ENCODE measurements at places on chromosomes 13 and 19.

DNA sequence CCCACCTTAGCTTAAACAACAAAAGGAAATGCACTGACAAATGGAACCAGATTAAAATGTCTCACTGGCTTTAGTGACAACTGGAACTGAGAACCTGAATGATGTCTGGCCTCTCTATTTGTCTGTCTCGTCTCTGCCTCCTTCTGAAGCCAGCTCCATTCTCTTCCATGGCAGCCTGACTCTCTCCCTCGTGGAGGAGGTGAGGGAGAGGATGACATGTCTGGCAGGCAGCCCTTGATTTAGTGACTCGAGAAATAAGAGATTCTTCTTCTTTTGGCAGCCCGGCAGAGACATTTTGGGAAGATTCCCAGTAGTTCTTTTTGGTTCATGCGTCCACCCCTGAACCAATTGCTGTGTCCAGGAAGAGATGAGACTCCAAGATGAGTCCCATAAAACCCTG, 131.7 kb downstream of the KLF5 start:
- no peak for DNase-seq

DNA sequence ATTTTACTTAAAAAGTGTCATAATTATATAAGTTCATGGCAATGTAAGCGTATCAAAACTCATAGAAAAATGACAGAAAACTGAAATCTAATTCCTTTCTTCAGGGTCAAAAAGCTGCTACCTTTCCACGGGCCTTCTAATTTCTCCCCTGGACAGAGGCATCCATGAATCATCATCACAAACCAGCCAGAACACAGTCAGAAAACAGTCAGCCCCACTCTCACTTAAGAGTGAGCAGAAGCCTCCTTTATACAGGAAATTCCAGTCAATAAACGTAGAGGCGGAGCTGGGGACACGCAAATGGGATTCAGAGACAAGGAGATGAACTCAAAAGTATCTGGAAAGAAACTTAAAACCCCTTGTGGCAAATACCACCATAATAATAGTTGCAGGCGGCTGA, 54.2 kb upstream of the ABCC4 start:
- DNase-seq = no peak

DNA sequence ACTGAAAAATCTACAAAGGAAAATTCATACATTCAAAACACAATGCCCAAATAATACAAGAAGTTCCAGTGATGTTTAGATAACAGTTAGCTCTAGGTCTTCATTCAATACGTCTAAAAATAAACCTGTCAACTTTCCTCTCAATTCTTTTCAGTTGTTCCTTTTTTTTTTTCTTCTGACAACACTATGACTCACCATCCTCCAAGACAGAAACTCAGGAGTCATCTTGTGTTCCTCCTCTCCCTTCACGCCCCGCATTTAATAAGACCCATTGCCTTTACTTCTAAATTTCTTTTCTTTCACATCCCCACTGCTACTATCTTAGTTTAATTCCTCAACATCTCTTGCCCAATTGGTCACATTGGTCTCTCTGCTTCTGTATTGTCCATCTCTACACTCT, 759.9 kb downstream of the GPC5 start:
- no peak for DNase-seq

GRCh38 chr13:51858433-51859247, 3.1 kb upstream of the CCDC70 start:
- no peak for DNase-seq

DNA sequence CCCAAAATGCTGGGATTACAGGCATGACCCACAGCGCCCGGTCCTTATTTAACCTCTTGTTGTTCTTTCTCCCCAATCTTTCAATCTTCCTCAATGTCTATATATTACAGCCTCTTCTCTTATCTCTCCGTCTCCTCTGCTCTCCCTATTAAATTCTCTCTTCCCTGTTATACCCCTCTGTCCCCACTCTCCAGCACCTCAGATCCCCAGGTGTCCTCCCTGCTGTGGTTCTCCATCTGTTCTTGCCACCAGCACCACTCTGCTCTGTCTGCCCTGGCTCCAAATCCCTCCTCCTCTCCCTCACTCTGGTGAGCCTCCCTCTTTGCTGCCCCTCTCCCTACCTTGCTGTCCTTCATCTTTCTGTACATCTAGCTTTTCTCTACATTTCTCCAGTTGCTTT, 1.1 kb downstream of the ZNF600 start:
- no peak for DNase-seq

- DNase-seq = no peak
These were observed 446.3 kb downstream of the OLFM4 start for GRCh38 chr13:53474878-53475277.

GRCh38 chr19:1154731-1155351, 19.2 kb downstream of the SBNO2 start:
- peak; percentile 91 for DNase-seq

DNA sequence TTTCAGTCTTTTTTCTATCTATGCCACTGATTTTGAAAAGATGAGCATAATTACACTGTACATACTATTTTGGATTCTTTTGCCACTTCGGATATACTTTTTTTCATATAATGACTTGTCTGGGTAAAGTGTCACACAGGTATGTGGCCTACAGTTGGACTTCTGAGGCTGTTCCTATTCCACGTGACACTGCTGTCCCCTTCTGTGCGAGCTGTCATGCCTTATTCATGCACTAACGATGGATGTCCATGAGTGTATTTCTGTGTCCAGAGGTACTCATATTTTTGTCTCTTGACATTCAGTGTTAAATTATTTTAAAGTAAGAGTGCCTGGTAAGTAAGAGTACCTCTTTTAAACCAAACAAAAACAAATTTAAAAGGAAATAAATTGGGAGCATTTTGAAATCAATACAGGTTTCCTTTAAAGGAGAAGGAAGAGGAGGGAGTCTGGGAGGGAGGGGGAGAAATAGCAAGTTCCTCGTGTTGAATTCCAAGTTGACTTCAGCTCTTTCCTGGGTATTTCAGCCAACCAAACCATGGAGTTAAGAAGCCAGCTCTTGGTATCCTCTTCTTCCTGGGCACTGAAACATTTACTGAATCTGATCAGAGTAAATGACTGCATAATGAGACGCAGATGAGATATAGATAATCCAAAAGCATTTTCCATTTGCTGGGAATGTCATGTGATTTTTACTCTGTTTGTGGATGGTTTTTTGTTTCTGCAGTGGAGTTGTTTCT, 61.3 kb downstream of the TNFRSF19 start:
- no peak for DNase-seq

- DNase-seq = no peak
These were observed 17.9 kb downstream of the ALG5 start for GRCh38 chr13:36981156-36981743.

- DNase-seq = peak; percentile 83
These were observed 10.1 kb upstream of the NFIX start for GRCh38 chr19:12985049-12985776.

- DNase-seq = no peak
These were observed 12.0 kb downstream of the KHSRP start for GRCh38 chr19:6412447-6413091.

GRCh38 chr19:18274219-18274780, at the start of gene IQCN:
TSS of gene IQCN (minus strand) at chr19:18274452. CDS start at chr19:18269478, 4,974 bp downstream.
- DNase-seq = no peak

GRCh38 chr13:94550062-94550738, 45.8 kb downstream of the TGDS start:
- DNase-seq = no peak

DNA sequence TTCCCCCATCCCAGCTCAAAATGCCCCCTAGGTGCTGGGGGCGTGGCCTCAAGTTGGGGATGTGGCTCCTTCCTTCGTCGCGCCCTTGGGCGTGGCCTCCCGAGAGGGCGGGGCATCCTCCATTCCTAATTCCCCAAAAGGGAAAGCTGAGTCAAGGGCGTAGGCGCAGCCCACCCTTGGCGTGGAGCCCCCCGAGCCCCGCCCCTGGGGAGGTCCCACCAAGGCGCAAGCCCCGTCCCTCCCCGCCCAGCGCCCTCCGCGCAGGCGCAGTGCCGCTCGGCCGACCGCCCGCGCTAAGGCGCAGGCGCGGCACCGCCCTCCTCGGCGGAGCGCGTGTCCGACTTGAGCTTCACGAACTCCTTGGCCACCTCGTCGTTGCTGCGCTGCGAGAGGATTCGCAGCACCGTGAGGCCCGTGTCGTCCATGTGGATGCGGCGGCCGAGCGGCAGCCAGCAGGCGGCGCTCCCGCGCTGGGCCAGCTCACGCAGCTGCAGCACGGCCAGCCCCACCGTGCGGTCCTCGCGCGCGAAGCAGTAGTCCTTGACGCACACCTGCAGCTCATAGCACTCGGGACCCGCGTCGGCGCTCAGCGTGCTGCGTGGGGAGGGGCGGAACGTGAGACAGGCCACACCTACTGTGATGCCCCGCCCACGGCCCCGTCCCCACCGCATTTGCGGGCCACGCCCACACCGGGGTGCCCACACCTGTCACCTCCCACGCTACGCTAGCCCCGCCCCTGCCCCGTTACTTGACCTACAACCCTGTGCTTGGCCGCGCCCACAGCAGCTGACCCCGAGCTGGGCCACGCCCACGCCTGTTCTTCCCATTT, 50.5 kb downstream of the COLGALT1 start:
- DNase-seq = peak; percentile 88

DNA sequence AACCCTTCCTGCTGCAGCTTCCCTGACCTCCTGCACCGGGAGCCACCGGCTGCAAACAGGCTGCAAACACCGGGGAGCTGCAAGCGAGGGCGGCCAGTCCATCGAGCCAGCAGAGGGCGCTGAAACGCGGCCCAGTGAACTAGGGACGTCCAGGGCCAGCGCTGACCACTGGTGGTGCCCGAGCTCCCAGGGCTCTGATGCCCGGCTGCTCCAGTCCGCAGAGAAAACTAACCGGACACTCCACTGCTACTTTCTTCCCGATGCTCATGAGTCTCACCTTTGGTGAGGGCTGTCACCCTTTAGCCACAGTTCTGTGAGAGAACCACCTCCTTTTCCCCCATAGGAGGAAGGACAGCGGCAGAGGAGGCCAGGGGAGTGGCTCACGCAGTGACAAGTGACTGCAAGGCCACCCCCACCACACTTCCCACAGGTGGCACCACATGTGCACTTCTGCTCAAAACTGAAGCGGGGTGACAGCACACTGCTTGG, 82.8 kb upstream of the MTIF3 start:
- peak; percentile 91 for DNase-seq

DNA sequence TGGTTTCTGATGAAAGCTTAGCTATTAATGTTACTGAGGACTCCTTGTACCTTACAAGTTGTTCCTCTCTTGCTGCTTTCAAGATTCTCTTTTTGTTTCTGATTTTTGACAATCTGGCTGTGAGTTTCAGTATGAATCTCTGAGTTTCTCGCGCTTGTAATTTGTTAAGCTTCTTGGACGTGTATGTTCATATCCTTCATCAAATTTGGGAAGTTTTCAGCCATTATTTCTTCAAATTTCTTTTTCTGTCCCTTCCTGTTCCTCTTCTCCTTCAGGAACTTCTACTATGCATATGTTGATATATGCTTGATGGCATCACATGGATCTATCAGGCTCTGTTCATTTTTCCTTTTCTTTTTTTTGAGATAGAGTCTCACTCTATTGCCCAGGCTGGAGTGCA, 5.6 kb upstream of the URI1 start:
- no peak for DNase-seq

- peak; percentile 98 for DNase-seq
These were observed 4.5 kb upstream of the ARHGAP35 start for GRCh38 chr19:46856062-46857022.

DNA sequence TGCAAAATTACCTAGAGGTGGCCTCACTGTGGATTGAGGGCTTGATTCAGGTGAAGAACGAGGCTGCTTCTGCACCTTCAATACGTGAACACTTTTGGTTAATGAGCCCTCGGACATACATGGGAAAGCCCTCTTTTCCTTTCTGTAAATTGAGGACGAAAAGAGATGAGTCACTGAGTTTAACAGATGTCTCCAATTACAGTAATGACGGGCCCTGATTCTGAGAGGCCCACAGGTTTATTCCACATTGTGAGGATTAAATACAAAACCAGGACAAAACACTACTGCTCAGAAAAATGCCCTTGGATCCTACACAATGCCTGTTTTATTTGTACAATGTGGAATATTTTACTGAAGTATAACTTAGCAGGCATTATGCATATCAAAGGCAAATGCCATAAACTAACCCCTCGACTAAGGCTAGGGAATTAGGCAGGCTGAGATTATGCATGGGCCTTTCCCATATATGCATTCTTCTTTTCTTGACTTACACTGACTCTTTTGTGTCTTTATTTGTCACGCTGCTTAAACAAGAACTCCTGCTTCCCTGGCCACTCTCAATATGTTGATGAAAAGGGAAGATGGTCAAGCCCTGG, 819.9 kb downstream of the OLFM4 start:
- no peak for DNase-seq

GRCh38 chr13:101415358-101416174, 742 bp downstream of the NALCN start:
- DNase-seq = no peak

GRCh38 chr19:54523403-54523802, 20.8 kb downstream of the LAIR2 start:
- DNase-seq = no peak

DNA sequence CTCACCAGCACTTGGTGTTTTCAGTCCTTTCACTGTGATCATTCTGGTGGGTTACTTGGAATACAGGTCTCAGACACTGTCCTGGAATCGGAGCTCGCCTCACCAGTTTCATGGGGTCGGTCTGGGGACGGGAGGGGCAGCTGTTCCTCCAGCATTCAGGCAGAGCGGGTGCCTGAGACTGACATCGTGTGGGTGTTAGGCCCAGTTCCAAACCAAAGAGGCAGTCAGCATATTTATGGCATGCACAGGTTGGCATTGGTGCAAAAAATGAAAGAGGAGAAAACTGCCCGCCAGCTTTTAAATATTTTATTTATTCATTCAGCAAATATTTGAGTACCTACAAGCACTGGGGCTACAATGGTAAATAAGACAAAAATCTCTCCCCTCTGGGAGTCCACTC, 20.1 kb downstream of the PLEKHF1 start:
- DNase-seq = no peak

DNA sequence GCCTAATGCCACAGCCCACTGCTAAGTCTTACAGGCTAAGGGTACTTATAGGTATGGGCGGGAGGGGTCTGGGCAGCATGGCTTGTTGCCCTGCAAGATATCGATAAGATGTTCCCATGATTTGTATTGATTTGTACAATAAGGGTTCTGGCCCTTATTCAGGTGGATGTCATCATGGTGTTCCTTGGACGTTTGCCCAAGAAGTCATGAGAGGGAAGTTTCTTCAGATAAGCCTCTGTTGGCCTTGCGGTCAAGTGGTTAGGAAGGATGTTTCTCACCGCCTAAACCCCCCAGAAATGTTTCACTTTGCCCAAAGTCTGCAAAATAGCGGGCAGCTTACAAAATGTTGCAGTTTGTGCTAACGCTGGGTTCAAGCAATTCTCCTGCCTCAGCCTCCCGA, 7.3 kb downstream of the PARP4 start:
- DNase-seq = no peak

GRCh38 chr13:99796175-99796819, 175.3 kb downstream of the ZIC5 start:
- DNase-seq = no peak

- DNase-seq = peak; percentile 48
These were observed 24.2 kb downstream of the SERP2 start for GRCh38 chr13:44397766-44398223.
